ENCODE measurements at places on chromosomes 4 and X. TPM values are rescaled to one million over a fixed set of nuclear protein-coding genes. Genes with fewer than 3 reads are reported as not detected.

The TASL gene
- not detected for total RNA-seq

The MAP9 gene
- 5.5 TPM for total RNA-seq

The HELT gene
- total RNA-seq = not detected

The IGSF1 gene
- 0.32 TPM for total RNA-seq

The SLC7A11 gene
- 20.9 TPM for total RNA-seq

The FGF5 gene
- 0.32 TPM for total RNA-seq

The TRIML1 gene
- total RNA-seq = not detected

The TACR3 gene
- total RNA-seq = not detected

The PDGFC gene
- total RNA-seq = 2.4 TPM

The GYPB gene
- not detected for total RNA-seq

The DMP1 gene
- total RNA-seq = not detected

The MAP7D2 gene
- total RNA-seq = 6.6 TPM

The RTL9 gene
- total RNA-seq = 0.13 TPM

The USO1 gene
- total RNA-seq = 18.8 TPM

The GAGE2A gene
- not detected for total RNA-seq

The TDO2 gene
- total RNA-seq = 0.56 TPM

The CXorf49 gene
- total RNA-seq = not detected

The STATH gene
- not detected for total RNA-seq

The PCYT1B gene
- not detected for total RNA-seq

The SLC49A3 gene
- total RNA-seq = 0.09 TPM

The CT55 gene
- not detected for total RNA-seq

The UGT2B7 gene
- 0.35 TPM for total RNA-seq

The TMEM271 gene
- total RNA-seq = not detected

The DCAF4L1 gene
- 0.14 TPM for total RNA-seq

The AFM gene
- not detected for total RNA-seq

The DMD gene
- not detected for total RNA-seq

The MAGEE2 gene
- not detected for total RNA-seq

The ANXA10 gene
- 2.6 TPM for total RNA-seq

The TMEM185A gene
- 29.7 TPM for total RNA-seq

The GRIA3 gene
- total RNA-seq = not detected

The SPANXC gene
- total RNA-seq = not detected

The GUF1 gene
- total RNA-seq = 11.6 TPM

The CYTL1 gene
- not detected for total RNA-seq

The GLRA2 gene
- not detected for total RNA-seq

The USP26 gene
- total RNA-seq = not detected

The ARSH gene
- total RNA-seq = not detected

The VSIG1 gene
- 0.20 TPM for total RNA-seq

The CSAG2 gene
- total RNA-seq = not detected

The TEX13C gene
- not detected for total RNA-seq

The VAMP7 gene
- total RNA-seq = 31.3 TPM

The IL2 gene
- total RNA-seq = not detected

The CT47B1 gene
- not detected for total RNA-seq

The SLC6A8 gene
- total RNA-seq = 12.4 TPM

The LRIT3 gene
- total RNA-seq = 0.09 TPM

The GABRG1 gene
- total RNA-seq = not detected

The MPC1L gene
- total RNA-seq = not detected

The SPACA5B gene
- not detected for total RNA-seq

The DCAF8L2 gene
- not detected for total RNA-seq

The KIF4A gene
- 31.0 TPM for total RNA-seq

The TLR6 gene
- total RNA-seq = 2.4 TPM

The FRMPD3 gene
- total RNA-seq = 0.14 TPM

The ATP1B4 gene
- not detected for total RNA-seq

The PAGE2B gene
- total RNA-seq = not detected

Measured in A549 treated with Hydrocortisone at 1 μM for 4 hours (cell line).